ENCODE measurements at places on chromosomes 16 and 17.

DNA sequence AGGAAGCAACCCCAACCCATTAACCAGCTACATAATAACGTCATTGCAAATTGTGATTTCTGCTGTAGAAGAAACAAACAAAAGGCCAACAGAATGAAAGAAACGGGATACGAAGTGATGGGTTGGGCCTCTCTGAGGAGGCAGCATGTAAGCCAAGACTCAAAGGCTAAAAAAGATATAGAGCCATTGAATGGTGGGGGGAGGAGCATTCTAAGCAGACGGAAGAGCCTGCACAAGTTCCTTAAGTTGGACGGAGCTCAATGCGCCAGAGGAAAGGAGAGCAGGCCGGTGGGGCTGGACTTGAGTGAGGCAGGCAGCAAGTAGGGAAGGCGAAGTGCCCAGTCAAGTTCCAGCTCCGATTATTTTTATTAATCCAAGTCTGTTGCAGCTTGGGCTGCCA lies 160.3 kb downstream of the SHISA9 start:
- no peak for DNase-seq

GRCh38 chr16:76199681-76200220 lies 77.5 kb upstream of the CNTNAP4 start:
- no peak for DNase-seq

GRCh38 chr16:49504023-49504364 lies 130.4 kb downstream of the C16orf78 start:
- no peak for DNase-seq

GRCh38 chr16:69917739-69918138 lies 33.4 kb upstream of the CLEC18A start:
- peak; percentile 90 for DNase-seq

DNA sequence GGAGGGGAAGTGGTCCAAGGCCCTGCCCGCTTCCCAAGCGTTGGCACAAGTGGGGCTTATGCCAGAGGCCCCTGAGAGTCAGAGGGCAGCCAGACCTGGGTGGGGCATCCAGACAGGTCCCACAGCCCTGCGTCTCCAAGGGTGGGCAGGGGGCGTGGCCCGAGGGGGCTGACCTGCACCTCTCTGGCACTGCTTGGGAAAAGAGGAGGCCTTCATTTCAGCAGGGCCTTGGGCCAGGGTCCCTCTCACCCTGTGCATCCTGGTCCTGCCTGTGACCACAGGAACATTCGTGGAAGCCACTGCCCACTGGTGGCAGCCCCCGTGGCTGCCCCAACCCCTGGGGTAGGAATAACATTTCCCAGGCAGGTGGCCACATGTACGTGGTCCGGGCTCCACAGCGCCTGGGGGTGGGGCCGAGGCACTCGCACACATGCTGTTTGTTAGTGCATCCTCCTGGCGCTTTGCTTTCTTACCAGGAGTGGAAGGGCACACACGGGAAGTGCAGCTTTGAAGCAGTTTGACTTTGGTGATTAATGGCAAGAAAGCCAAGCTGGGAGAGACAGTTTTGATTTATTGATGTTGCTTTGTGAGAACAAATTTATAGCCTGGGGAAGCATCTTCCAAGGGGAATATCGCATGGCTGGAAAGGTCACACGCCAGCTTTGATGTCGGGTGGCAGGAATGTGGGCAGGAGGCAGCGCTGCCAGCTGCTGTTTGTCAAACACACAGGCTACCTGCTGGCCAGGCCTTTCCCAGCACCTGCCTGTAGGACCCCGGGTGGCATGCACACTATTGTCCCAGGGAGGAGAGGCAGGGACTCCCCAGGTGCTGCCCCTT lies 4.3 kb downstream of the CENPX start:
- no peak for DNase-seq

GRCh38 chr17:34207572-34207971 lies 47.5 kb upstream of the CCL2 start:
- no peak for DNase-seq

DNA sequence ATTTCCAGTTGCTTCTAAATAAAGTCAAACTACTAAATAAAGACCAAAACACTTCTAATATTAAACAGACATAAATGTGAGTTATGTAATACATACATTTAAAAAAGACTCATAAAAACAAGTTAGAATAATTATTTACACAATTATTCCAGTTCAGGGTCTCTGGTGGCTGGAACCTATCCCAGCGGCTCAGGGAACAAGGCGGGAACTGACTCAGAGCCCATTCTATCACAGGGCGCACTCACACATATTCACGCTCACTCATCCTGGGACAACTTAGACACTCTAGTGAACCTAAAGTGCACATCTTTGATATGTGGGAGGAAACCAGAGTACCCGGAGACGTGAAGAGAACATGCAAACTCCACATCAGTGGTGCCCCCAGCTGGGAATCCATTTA lies 25.0 kb downstream of the PLXDC1 start:
- DNase-seq = no peak

- DNase-seq = no peak
Measured at GRCh38 chr16:65222536-65222935, 100.7 kb upstream of the CDH11 start.

DNA sequence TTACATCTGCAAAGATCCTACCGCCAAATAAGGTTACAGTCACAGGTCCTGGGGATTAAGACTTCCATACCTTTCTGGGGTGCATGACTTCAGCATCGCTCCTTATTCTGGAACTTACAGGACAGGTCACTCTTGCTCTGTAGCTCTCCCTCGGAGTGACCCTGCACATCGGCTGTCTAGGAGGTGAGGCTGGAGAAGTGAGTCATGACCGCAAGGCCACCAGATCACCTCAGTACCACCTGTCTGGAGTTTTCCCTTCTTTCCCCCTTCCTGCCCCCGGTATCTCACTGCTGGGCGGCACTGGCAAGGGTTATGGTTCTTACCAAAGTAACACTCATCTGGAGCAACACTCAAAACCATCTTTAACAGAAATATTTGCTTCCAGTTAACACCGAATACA lies 374.8 kb downstream of the SLC39A11 start:
- DNase-seq = no peak

DNA sequence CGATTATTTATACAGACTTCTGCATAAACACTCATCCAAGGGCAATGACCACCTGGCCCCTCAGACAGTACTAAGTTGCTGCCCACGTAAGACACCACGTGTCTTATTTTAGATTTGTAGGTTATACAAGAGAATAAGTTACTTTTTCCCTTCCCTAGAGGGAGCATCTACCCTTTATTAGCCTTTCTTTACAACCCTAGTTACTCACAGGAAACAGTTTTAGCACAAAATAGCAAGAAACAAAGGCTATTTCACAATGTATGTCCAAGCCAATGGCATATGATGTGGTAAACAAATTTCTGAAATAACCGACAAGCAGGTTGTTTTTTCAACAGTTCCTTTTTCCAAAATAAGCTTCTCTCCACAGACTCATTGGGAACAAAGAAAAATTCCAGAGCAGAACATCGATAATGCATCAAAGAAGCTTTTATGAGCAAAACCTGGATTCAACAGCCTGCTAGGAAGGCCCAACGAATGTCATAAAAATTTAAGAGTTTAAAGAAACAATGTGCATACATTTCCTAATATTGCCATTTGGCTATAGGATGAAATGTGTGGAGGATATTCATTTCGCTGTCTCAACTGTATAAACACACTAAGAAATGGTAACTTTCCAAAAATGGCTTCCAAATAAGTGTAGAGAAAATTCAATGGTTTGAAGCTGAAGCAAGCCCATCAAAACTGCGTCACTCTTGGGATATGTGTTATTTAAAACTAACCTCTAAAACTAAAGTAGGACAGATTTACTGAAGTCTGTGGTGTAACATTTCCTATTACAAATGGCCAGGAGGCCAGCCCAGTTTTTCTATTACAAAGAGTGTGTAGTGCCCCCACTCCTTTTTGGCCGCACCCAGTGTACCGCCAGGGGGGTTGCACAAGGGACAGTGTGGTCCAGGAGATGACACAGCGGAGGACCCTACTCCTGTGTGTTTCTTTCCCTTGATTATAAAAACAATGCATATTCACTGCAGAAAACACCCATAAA lies 50.4 kb upstream of the ERN1 start:
- no peak for DNase-seq

DNA sequence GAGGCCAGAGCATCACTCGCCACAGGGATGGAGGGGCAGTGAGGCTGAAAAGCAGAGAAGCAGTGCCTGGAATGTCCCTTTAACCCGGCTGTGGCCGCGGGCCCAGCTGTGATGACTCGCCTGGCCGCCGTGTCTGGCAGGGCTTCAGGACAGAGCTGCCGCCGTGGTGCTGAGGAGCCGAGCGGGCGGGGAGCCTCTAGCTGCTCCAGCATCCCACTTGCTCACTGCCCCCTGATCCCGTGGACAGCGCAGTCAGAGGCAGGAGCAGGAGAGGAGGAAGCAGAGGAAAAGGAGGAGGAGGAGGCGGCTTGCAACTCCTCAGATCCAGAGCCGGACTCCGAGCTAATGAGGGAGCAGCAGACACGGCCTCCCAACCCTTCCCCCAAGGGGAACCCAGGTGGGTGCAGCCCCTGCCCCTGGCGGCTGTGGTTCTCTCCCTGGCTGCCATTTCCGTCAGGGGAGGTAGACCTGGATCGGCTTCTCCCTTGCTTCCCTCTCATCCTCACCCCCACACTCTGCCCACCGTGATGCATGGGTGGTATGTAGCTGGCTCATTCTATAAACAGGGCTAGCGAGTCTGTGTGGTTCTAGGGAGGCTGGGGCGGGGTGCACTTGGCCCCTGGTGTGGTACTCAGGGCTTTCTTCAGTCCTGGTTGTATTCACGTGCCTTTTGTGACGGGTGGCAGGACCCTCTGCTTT lies 165.7 kb downstream of the CMIP start:
- DNase-seq = peak; percentile 45

DNA sequence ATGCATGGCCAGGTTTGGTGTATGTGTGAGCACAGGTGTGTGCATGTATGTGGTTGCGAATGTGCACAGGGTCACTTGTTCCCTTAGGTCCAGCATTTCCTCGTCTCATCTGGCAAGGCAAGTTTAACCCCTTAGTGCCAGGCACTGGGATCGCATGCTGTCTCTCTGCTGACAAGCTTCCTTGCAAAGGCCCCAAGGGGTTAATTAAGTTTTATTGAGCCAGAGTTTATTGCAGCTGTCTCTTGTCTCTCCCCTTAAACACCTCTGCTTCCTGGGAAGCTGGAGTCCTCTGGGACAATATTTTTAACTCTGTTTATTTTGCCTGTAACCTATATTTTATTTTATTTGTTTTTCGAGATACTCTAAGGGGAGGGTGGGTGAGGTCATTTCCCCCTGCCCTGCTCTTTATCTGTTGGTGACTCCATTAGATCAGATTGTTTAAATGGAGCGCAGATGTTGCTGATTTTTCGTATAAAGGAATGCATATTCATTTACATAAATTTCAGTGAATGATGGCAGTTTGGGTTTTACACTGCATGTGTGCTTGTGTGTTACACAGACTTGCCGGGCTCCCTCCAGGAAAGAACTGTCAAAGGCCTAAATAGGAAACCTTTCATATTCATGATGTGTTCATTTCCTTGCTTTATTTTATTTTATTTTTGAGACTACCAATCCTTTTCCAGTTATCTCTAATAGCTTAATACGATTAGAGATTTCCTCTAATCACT lies 99.7 kb downstream of the CBLN1 start:
- DNase-seq = no peak

- no peak for DNase-seq
Measured at GRCh38 chr16:31371619-31372484, 16.9 kb downstream of the ITGAX start.

- DNase-seq = no peak
Measured at GRCh38 chr17:47757386-47757785, 24.4 kb downstream of the TBX21 start.

- DNase-seq = no peak
Measured at GRCh38 chr17:13153036-13153435, 135.2 kb upstream of the ELAC2 start.

DNA sequence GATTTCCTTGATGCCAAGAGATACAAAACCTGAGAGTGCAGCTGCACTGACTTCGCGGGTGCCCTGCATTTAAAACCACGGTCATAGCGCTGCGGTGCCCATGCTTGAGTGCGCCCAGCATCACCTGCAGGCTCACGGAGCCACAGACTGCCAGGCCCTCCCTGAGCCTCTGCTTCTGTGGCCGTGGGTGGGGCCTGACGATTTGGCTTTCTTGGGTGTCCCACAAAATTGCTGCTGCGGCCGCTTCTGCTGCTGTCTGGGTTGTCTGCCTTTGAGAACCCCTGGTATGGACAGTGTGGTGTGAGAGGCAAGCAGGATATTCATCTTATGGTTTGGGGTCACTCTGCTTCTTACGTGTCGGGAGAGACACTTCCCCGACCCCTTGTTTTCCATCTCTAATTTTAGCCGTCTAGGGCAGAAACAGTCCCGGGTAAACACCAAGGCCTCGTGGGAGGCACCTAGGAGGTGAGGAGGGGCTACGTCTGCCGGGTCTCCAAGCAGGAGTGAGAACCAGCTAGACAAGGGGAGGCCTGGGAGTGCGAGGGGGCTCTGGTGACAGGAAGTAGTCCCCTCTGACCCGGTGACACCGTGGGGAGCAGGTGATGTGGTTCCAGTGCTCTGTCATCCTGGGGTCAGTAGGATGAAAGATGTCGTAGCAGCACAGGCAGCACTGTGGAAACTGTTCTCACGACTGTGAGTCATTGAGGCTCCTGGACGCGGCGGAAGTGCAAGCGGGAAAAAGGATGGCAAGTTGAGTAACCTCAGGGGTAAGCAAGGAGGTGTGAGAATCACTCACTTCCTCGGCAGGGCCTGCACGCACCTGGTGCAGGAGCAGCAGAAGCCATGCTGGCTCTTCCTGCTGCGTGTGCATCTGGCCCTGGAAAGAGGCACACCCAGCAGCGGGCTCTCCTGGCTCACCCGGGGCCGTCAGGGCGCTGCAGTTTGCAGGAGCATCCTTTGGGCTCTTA lies 176.3 kb downstream of the RPTOR start:
- DNase-seq = peak; percentile 48

GRCh38 chr17:4426499-4427208 lies 7.1 kb upstream of the SPNS3 start:
- no peak for DNase-seq

DNA sequence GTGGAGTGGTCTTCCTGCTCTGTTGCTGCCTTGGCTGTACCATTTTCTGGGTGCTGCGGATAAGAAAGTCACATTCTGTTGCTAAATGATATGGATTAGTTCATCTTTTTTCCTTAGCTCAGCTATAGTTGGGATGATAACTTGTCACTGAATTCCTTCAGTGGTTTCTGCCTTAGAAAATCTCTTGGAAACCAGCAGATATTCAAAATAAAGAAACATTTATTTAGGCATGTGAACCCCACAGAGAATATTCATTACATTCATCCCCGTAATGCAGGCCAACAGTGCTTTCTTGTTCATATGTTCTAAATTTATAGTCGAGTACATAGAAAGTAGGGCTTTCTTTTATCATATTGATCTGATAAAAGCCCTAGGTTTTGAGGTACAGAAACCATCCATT lies 151.3 kb downstream of the CYB561 start:
- no peak for DNase-seq
